Caudate nucleus (tissue), 63 donors: ENCODE measurements at places on chromosomes 13 and 19.
A peak's percentile ranks its signal among the peaks of the same experiment; 100 is the strongest.

GRCh38 chr19:33447336-33448158 lies 74.0 kb downstream of the CEBPG start:
- DNase-seq, result no peak

DNA sequence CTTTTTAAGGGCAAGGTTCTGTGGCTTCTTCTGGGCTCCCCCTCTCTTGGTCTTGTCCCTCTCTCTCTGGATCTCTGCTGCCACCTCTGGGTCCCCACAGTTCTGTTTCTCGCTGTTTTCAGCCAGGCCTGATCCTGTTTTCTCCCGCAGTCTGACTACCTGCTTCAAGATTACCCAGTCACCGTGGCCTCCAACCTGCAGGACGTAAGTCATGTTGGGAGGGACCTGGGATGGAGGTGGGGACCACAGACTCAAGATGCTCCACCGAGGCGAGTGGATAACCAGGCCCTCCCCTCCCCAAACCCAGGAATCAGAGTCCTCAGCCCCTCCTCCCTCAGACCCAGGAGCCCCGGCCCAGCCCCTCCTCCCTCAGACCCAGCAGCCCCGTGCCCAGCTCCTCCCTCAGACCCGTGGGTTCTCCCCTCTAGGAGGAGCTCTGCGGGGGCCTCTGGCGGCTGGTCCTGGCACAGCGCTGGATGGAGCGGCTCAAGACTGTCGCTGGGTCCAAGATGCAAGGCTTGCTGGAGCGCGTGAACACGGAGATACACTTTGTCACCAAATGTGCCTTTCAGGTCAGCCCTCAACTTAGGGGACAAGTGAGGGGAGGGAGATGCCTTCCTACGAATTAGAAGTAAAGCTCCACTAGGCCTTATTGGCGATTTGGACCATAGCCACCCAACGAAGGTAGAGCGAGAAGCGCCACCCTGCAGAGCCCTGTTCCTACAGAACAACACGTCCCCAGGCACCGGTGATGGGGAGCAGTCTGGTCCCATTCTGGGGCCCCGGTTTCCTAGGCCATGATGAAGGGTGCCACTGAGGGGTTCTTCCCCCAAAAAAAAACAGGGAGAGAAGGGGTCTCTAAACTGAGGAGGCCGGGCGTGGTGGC lies 2.2 kb downstream of the FLT3LG start:
- DNase-seq, result no peak

DNA sequence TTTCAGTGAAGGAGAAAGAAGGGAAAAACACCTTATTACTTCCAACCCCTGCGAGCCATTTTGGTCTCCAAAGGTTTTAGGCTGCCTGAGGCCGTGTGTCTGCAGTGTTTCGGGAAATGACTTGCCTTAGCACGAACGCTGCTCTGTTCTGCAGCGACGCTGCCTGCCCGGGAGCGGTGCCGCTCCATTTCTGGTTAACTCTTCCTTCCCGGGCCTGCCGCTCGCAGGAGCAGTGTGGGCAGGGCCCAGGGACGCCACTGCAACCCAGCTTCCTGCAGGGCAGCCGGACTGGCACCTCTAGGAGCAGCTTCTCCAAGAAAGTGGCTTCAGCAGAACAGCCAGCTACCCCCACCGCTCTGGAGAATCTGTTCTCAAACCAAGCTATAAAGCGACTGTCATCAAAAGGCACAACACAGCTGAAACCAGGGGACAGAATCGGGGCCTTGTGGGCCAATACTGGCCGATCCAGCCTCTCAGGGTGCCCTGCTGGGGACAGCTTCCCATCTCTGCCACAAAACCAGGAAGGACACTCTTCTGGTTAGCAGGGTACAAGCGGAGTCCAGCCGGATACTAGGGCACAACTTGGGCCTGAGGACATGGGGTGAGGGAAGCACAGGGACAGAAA lies 72.2 kb downstream of the KCTD15 start:
- peak; percentile 25 for DNase-seq

DNA sequence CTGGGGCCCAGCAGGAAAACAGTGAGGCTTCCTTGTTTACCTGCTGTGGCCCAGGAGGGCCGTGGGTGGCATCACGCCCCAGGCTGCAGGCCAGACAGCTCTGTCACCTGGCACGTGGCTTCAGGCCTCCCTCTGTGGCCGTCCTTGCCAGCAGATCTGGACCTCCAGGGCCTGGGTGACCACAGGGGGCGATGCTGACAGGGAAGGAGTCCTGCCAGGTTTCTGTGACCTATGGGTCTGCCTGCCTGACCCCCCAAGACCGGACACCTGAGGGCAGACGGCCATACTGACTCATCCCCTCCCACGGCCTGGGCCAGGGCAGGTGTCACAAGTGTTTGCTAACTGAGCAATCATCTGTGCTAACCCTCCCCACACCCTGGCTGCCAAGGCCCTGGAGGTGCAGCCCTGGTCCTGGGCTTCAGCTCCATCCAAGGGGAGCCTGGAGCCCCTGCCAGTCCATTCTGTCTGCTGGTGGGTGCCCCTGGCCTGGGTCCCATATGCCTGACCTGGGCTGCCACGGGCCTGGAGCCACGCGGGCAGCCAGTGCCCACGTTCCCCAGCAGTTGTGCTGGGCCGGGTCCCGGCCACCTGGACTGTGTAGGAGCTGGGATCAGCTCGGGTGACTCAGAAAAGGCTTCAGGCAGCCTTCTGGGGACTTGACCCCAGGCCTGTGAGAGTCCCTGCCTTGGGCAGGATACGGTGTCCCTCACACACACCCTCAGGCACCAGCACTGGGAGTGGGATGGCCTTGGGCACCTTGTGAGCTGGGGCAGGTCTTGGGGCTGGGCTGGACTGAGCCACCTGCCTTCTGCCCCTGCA lies 3.7 kb downstream of the CDC34 start:
- DNase-seq, result no peak

- DNase-seq, result peak; percentile 12
These were observed 6.3 kb upstream of the WTIP start for GRCh38 chr19:34475026-34475974.

DNA sequence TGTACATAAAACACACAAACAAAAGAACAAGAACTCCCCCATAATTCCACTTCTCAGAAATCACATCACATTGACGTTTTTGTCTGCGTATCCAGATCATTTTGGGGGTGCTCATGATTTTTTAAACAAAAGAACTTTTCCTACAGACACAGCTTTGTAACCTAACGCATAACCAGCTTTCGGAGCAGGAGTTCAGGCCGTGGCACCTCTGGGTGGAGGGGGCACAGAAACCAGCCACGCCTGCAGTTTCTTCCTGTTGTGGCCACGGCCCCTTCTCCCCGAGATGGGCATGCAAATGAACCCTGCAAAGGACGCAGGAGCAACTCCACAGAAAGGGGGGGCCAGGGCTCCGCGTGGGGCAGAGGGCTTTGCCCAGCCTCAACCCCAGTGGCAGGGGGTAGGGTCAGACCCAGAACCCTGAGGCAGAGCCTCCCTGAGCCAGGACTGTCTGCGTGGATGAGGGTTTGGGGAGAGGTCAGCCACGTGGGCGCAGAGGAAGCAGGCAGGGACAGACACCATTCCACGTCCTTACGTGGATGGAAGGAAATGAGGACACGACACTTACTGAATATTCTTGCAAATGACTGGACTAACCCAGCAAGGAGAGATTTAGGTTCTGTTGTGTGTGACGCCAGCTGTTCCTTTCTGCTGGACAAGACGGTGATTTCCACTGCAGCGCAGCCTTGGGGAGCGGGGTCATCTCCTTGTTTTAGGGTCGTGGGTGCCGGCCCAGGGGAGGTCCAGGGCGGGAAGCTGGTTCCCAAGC lies 64.4 kb downstream of the RASA3 start:
- DNase-seq, result no peak

DNA sequence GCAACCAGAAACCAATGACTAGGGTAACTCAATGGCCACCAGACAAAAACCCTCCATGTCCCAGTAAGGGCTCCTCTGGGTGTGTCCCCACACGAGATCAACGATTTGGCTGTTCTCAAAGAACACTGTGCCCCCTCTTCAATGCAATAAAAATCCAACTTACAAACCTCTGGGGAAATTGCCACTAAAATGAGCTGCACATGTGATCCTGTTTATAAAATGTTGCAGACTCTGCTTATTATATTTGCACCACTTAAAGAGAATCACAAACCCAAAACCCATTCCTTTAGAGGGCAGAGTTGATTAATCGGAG lies 80.5 kb downstream of the STK24 start:
- DNase-seq, result no peak

GRCh38 chr19:47210689-47211316 lies 20.2 kb downstream of the BBC3 start:
- peak; percentile 13 for DNase-seq

DNA sequence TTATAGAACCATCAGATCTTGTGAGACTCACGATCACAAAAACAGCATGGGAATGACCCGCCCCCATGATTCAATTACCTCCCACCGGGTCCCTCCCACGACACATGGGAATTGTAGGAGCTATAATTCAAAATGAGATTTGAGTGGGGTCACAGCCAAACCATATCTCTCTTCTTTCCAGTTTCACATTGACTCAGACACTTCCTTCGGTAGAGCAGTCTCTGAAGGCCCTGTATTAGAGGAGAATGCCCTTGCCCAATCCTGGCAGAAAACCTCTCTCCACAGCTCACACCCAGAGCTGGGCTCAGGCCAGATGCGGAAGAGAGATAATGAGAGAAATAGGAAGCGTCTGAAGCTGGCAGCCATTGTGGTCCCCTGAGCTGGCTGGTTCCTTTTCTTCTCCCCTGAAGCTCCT lies 72.4 kb upstream of the CLDN10 start:
- DNase-seq, result no peak

GRCh38 chr19:41848666-41849065 lies 3.8 kb downstream of the DMRTC2 start:
- DNase-seq, result no peak

DNA sequence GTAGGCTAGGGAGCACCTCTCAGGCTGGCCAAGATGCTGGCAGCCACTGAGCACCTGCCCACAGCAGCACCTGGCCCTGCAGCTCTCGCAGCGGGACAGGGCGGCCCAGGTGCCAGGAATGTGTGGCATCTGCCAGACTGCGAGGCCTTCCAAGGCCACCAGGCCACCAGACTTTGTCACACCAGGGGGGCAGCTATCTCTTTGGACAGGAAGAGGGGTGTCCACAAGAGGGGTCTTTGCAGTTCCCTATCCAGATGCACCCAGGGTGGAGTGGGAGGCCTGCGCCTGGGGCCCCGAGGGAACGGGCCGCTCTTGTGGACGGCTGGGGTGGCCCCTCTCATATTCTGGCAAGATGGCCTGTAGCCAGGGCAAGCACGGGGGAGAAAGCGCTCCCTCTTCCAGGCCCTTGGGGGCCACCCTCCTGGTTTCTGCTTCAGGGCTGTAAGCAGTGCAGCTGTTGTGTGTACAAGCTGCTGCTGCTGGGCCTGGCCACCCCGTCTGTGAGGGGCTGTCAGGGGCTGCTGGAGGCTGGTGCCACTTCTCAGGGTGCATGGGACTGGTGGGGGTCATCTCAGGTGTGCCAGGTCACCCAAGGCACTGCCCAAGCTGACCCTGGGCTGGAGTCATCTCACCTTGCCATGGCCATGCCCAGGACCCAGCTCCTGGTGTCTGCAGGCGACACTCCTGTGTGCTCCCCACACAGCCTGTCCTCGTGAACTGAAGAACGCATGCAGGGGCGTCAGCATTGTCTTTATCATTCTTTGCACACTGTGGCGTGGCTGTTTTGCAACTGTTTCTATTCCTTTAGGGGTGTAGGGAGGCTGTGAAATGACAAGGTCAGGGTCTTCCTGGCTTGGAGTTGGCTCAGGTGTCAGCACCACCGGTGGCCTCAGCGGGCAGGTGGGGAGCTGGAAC lies 1.8 kb downstream of the TEX29 start:
- DNase-seq, result no peak

- no peak for DNase-seq
These were observed 17.4 kb upstream of the NDUFS7 start for GRCh38 chr19:1366296-1366695.

DNA sequence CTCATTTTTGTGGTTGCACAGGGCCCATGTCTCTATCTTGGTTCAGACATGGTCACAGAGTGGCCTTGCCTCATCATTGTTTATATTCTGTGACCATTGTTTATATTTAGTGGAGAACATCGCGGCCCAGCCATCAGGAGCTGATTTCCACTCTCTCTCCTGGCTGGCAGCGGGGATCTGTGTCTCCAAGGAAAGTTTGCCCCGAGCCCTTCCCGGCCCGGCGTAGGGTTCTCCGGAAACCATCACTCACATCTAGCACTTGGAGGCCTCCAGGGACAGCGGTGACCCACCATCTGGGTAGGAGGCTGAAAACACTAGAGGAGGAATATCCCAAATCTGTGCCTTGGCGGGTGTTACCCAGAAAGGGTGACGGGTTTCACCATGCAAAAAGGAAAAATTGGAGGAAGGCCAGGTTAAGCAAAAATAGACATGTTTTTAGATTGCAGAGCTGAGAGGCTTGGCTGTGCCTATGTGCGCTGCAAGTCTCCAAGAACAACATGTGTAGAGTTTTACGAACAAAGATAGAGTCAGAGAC lies 726 bp upstream of the ZNF358 start:
- DNase-seq, result no peak

DNA sequence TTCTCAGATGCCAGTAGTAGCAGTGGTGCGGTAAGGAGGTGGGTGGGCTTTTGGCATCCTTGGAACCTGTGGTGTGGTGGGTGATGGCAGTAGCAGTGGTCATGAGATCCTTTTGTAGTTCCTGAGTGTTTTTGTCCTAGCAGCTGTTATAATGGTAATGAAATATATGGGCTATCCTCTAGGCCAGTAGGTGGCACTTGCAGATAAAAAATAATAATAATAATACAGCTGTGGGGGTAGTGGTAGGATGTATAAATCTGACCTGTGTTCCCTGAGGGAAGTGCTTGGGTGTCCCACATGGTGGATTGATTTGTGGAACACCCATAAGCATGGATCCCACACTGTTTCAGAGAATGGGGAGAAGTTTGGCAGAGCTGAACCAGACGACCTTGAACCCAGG lies 334.0 kb downstream of the SLITRK5 start:
- DNase-seq, result no peak

DNA sequence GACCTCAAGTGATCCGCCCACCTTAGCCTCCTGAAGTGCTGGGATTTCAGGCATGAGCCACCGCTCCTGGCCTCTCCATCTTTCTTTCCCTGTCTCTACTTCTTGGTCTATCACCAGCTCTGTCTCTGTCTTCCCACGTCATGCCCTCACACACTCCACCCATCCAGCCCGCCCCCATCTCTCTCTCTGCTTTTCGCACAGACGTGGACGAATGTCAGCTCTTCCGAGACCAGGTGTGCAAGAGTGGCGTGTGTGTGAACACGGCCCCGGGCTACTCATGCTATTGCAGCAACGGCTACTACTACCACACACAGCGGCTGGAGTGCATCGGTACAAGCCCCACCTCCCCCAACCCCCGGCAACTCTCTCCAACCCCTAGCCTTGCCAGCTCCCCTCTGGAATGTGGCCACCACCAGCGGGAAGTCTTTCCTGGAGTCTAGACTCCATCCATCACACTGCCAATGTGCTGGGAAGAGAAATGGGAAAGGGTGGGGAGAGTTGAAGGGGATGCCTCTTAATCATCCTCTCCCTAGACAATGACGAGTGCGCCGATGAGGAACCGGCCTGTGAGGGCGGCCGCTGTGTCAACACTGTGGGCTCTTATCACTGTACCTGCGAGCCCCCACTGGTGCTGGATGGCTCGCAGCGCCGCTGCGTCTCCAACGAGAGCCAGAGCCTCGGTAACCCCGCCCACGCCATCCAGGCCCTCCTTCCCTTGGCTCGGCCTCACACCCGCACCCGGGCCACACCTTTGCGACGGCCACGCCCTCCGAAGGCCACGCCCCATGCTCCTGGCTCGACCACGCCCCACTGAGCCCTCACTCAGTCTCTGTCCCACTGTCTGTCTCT lies 22.5 kb downstream of the LTBP4 start:
- no peak for DNase-seq
